Mammary microvascular endothelial cell (primary cell): ENCODE measurements at places on chromosomes 2 and 18. TPM values are rescaled to one million over a fixed set of nuclear protein-coding genes. Genes with fewer than 3 reads are reported as not detected.

The RSAD2 gene
- 15.7 and 16.4 TPM in 2 replicates for total RNA-seq

The SKA1 gene
- total RNA-seq = 20.9 and 30.3 TPM in 2 replicates

The GALNT14 gene
- 2.1 and 5.9 TPM in 2 replicates for total RNA-seq

The MEP1B gene
- not detected in 2 replicates for total RNA-seq

The PLEK gene
- total RNA-seq = 0.05 TPM in 1 of 2 replicates, not detected in the other
